ENCODE measurements at places on chromosomes 1 and 21.
A peak's percentile ranks its signal among the peaks of the same experiment; 100 is the strongest.

DNA sequence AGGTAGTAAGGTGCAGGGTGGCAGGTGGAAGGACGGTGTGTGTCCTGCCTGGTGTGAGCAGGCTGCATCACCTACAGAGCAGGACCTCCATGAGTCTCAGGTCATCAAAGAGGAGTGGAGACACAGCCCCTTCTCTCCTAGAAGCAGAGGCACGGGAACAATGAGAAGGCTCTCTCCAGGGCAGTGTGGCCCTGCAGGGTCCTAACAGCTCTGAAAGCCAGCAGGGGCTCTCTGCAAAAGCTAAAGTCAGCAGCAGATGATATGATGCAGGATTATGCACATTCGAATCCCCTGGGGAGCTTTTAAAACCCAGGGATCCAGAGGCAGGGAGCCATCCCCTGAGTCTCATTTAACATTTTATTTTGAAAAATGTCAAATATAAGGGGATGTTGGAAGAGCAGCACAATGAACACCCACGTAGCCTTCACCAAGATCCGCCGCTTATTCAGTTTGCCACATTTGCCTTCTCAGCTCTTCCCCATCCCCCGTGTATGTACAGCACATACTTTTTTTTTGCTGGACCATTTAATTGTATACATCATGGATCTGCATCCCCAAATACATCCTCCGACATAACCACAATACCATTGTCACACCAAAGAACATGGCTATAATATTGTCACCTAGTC lies 88.1 kb downstream of the CNIH3 start:
- no peak for DNase-seq

- no peak for DNase-seq
Observed at GRCh38 chr1:178646821-178647220, 78.2 kb upstream of the RALGPS2 start.

- DNase-seq = no peak
Observed at GRCh38 chr1:202349206-202349928, 868 bp downstream of the PPP1R12B start.

- DNase-seq = no peak
Observed at GRCh38 chr1:37667023-37667671, 25.2 kb upstream of the CDCA8 start.

DNA sequence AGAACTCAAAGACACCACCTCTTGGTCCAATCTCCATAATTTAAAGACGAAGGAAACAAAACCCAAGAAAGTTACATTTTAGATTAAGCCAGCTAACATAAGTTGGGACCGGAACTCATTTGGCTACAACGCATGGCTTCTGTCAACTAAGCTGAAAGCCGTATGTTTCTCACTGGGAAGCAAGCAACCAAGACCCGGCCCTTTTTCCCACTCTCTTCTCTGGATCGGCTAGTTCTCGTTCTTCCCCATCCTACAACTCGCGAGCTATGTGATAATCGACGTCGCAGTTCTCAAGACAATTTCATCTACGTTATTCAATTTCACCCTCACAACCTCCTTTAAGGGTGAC lies 601 bp downstream of the CCT8 start:
- no peak for DNase-seq

DNA sequence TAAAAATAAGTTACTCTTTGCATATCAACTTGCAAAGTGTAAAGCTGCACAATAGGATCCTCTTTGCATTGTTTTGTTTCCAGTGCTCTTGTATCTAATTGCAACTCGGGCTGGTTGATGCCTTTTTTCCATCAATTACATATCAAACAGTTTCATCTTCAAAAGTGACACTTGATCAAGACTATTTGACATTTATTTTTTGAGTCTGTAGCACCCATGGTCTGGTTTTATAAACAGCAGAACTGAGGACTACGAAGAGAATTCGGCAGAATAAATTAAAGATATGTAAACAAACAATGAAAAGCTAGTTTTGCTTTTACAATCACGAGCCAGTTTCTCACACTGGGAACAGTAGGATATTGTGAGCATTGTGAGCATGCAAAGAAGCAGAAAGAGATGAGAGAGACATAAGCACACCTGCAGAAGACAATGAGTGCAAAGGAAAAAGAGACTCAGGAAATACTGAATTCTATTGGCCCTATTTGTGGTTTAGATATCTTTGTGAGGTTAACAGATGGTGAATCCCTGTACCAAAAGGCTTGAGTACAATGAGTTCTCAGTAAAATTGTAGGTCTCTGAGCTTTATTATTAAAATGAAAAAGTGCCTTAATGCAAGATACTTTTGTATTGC lies 45.4 kb downstream of the RPL5 start:
- DNase-seq = no peak

DNA sequence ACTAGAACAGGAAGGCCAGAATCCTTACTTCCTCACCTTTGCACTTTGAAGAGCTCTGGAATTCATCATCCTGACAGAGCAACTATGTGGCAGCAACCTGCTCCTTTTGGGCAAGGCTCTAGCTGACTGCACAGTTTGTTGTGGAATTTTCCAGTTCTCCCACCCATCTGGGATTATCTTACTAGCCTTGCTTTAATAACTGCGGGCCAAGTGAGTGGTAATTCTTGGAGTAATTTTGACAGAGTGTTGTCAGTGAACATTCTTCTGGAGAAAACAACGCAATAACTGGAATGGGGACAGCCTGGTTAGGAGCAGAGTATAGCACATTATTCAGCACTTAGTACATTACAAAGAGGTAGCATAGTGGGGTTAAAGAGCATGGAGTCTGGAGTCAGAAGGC lies 75.3 kb downstream of the NTMT2 start:
- no peak for DNase-seq

- peak; percentile 15 for DNase-seq
Observed at GRCh38 chr21:31370893-31371544, 27.0 kb upstream of the TIAM1 start.

DNA sequence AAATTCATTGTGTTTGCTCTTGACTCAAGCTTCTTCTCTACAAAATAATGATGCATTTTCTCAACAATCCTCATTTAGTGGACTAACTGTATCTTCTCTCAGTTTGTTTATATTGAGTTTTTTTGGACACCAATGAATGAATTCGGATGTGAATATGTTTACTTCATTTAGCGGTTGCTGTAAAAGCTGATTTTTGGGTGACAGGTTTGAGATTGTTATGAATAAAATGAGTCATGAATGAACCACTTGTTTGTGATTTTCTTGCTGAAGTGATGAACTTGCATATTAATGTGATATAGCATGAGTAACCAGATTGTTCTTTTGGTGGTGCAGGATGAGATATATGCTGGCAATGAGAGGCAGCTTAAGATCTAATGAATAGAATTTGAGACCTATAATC lies 3.1 kb downstream of the DNM3 start:
- DNase-seq = no peak

DNA sequence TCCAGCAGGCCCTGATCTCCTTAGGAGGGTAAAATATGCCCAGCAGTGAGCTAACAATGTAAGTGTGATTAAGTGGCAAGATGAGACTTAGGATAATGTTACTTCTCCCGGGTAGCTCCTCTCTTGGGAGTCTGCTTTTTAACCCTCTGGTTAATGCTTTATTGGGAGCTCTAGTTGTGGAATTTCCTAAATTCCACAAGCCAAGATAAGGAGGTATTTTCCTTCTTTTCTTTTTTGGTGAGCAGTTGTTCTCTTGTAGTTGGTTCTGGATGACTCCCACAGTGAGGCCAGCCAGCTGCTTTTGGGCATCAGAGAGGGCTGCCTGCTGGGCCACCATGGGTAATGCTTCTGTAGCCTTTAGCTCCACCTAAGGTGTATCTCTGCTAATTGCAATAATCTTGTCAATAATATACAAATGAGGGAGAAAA lies 19.3 kb downstream of the C1orf52 start:
- DNase-seq = peak; percentile 65

GRCh38 chr1:239250353-239251035 lies 135.9 kb upstream of the CHRM3 start:
- no peak for DNase-seq

- DNase-seq = no peak
Observed at GRCh38 chr1:57506941-57507340, 83.1 kb upstream of the DAB1 start.

GRCh38 chr21:25453524-25453923 lies 153.8 kb downstream of the MRPL39 start:
- no peak for DNase-seq

GRCh38 chr1:218371927-218372672 lies 27.0 kb downstream of the TGFB2 start:
- DNase-seq = no peak

DNA sequence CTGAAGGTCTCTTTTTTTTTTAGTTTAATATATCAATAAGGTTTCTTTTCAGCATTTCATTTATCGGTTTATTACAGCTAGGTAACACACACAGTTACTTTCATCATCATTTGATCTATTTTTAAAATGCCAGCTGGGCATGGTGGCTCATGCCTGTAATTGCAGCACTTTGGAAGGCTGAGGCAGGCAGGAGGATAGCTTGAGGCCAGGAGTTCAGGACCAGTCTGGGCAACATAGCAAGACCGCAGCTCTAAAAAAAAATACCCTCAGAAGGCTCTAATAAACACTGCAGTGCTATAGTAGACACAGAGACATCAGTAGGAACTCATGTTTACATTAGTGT lies 48.5 kb upstream of the VAMP3 start:
- DNase-seq = no peak

DNA sequence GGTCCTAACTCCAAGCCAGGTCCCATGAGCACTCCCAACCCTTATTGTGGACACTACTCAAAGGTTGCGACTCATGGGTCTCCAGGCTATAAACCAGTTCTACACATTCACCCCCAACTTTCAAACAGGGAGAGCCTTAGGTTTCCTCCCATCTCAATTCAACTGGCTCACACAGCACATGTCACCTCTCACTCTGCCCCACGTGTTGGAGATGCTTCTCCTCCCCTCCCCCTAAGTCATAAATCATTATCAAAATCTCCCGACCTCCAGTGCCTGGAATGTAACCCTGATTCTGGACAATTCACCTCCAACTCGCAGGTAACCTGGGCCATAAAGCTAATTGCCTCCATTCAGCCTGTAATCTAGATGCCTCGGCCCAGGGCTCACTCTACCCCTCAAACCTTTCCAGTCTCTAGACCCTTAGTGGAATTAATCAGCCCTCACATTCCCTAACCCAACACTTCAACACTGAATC lies 595 bp downstream of the AK2 start:
- DNase-seq = no peak

DNA sequence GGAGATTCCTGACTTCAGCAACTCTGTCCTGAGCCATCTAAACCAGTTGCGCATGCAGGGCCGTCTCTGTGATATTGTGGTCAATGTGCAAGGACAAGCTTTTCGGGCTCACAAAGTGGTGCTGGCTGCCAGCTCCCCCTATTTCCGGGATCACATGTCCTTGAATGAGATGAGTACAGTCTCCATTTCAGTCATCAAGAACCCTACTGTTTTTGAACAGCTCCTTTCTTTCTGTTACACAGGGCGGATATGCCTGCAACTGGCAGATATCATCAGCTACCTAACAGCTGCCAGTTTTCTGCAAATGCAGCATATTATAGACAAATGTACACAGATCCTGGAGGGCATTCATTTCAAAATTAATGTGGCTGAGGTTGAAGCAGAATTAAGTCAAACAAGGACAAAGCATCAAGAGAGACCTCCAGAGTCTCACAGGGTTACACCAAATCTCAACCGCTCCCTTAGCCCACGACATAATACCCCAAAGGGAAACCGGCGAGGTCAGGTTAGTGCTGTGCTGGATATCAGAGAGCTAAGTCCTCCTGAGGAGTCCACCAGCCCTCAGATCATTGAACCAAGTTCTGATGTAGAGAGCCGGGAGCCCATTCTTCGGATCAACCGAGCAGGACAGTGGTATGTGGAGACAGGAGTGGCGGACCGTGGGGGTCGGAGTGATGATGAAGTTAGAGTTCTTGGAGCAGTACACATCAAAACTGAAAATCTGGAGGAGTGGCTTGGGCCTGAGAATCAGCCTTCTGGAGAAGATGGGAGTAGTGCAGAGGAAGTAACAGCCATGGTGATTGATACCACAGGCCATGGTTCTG lies 2.3 kb downstream of the ZBTB37 start:
- no peak for DNase-seq

- peak; percentile 46 for DNase-seq
Observed at GRCh38 chr1:109133815-109134214, 19.9 kb downstream of the ELAPOR1 start.

- DNase-seq = peak; percentile 65
Observed at GRCh38 chr21:42474043-42474831, 21.8 kb downstream of the RSPH1 start.

GRCh38 chr1:234772345-234773147 lies 162.6 kb upstream of the IRF2BP2 start:
- peak; percentile 99 for DNase-seq

GRCh38 chr21:14603202-14603601 lies 57.1 kb upstream of the SAMSN1 start:
- no peak for DNase-seq

DNA sequence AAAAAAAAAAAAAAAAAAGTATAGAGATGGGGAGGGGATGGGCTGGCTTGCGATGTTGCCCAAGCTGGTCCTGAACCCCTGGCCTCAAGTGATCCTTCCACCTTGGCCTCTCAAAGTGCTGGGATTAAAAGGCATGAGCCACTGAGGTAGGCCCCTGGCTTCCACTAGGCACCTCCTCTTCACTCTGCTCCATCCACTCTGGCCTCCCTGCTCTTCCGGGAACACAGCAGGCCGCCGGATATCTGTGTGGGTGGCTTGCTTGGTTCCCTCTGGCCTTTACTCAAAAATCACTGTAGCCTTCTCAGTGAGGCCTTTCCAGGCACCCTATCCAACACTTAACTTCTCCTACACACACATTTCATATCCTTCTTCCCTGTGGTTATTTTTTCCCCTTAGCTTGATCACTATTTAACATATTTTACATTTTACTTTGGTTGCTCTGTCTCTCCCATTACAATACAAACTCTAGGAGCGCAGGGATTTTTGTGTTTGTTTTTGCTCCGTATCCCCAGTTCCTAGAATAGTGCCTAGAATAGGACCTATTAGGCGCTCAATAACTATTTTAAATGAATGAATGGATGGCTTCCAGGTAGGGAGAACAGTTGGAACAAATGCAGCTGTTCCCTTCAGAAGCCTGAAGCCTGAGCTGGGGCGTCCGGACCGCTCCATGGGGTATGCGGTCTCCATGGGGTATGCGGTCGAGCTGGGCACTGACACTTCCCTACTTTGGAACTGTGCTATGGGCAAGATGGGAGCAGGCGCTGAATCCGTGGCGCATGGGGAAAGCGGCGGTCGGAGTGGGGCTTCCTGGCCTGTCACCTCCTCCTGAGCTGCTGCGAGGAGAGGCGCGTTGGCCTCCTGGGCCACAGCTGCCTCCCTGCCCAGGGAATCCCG lies 46.7 kb downstream of the H3-3A start:
- DNase-seq = peak; percentile 63

GRCh38 chr1:209435654-209436566 lies 147.6 kb upstream of the CAMK1G start:
- peak; percentile 73 for DNase-seq

DNA sequence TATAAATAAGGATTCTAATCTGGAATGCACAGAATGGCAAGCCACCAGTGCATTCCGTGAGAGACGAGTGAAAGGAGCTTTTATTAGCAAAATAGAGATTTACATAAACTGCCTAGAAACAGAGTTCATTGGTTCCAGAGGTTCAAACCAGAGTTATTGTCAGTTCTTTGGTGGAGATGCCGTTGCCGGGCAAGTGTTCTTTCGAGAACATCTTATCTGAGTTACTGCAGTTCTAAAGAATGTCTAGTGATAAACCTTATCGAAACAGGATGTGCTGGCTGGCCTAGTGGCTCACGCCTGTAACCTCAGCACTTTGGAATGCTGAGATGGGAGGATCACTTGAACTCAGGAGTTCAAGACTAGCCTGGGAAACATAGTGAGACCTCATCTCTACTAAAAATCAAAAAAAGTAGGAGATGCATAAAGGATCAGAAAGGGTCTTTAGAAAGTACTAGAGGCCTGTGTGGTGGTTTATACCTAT lies 19.9 kb upstream of the EVI5 start:
- peak; percentile 81 for DNase-seq

Data from MG63 (cell line).